CD4-positive, alpha-beta T cell treated with Interferon gamma for 1 hour (primary cell): ENCODE measurements at places on chromosomes 16 and 17.

- no peak for DNase-seq
These were observed 7.8 kb downstream of the ITGAX start for GRCh38 chr16:31362476-31363405.

DNA sequence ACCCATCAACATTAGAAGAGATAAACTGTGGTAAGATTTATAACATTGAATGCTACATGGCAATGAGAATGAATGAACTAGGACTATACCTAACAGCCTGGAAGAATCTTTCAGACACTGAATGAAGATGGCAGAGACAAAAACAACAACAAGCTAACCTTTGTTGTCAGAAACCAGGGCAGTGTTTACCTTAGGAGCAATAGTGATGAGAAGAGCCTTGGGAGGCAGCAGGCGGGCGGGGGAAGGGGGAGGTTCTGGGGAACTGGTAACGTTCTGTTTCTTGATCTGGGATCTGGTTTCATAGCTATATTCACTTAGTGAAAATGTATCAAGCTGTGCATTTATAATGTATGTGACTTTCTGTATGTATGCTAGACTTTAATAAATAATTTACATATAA, 139.0 kb upstream of the TNRC6C start:
- DNase-seq: no peak

DNA sequence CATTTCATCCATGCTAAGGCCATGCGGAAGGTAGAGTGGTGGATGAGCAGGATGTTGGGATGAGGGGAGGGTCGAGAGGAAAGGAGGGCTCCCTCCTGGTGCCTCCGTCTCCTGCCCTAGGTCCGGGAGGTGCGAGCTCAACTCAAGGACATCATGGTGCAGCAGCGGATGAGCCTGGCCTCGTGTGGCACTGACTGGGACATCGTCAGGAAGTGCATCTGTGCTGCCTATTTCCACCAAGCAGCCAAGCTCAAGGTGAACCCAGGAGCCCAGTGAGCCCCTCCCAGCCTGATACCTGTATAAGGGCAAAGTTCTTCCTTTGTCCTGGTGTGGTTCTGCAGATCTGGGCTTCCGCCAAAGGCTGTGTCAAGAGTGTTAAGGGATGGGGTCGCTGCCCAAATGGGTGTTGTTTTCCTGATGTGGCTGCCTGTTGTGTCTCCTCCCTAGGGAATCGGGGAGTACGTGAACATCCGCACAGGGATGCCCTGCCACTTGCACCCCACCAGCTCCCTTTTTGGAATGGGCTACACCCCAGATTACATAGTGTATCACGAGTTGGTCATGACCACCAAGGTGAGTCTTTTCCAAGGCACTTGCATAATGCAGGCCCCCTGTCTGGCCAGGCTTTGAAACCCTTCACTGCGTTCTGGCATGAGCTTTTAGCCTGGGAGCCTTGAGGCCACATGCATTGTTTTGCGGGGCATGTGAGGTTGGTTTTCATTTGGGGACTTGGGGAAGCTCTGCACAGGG, 14.9 kb downstream of the DHX38 start:
- DNase-seq: no peak

GRCh38 chr17:72967977-72968585, 124.4 kb downstream of the SLC39A11 start:
- DNase-seq: no peak

GRCh38 chr17:42673885-42674754, 2.7 kb downstream of the PLEKHH3 start:
- peak; percentile 31 for DNase-seq

GRCh38 chr16:14957576-14958322, 17.1 kb upstream of the PDXDC1 start:
- DNase-seq: no peak

GRCh38 chr17:78725448-78726021, 56.5 kb downstream of the CYTH1 start:
- DNase-seq: no peak

- peak; percentile 86 for DNase-seq
These were observed 8.2 kb downstream of the RHBDF2 start for GRCh38 chr17:76492989-76493501.

GRCh38 chr16:48052731-48053417, 102.9 kb downstream of the ABCC12 start:
- no peak for DNase-seq
